ENCODE measurements at places on chromosomes 1 and 21.
A peak's percentile ranks its signal among the peaks of the same experiment; 100 is the strongest.

DNA sequence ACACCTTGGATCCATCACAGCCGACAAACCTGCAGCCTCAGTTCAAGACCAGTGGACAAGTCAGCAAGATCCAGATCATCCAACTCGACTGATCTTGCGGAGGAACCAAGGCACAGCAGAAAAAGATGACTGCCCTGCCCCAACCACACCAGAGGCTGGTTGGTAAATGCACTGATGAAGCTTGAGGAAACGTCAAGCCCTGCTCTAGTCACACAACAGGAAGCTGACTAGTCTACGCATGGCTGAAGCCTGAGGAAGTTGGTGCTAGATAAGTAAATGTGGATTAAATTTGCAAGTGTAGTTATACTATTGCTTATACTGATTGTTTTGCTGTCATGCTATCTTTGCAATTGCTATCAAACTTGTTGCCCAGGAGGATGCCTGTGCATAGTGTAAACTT lies 89.0 kb downstream of the LIPI start:
- no peak for DNase-seq

- DNase-seq = no peak
Measured at GRCh38 chr1:164518692-164519332, 40.2 kb upstream of the PBX1 start.

DNA sequence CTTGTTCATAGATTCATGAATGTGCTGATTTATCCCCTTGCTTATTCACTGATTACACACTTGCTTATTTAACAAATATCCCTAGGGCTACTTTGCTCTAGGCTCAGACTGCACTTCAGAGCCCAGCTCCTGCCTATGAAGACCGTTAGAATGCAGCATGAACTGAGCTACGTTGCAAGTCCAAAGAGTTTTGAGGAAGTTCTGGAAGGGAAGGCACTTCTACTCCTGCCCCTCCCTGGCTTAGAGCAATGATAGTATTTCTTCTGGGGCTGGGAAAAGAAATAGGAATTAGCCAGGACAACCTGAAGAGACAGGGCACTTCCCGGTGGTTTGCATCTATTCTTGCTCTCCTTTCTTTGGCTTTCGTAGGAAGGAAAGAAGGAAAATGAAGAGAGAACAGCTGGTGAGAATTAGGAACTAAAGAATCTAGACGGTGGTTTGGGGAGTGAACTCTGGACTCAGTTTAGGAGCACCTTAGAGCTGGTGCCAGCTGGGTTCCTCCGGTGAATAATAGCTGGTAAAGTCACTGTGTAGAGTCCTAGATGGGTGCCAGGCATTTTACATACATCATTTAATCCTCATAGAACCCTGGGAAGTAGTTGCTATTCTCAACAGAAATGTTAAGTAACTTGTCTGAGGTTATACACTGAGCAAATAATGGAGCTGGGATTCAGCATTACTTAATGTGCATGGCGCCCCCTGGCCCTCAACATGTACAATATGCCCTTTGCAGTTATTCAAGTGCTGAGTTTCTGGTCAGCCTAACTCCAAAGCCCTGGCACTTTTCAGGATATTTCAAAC lies 65.9 kb downstream of the NDUFS5 start:
- peak; percentile 59 for DNase-seq

DNA sequence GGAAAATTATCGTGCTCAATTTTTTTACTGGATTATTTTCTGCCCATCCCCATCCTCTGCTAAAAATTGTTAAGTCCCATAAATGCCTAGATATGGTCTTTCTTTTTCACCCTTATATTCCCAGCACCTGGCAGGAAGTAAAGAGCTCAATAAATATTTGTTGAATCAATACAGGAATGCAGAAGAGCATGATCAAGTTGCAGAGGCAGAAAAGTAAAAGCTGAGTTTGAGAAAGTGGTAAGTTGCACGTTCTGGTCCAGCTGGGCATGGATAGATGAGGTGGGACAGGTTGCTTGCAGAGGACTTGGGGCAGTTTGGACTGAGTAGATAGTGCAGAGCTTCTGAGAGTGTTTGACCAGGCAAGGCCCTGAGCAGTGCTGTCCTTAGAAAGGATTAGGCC lies 40.1 kb downstream of the ZNF281 start:
- DNase-seq = no peak

DNA sequence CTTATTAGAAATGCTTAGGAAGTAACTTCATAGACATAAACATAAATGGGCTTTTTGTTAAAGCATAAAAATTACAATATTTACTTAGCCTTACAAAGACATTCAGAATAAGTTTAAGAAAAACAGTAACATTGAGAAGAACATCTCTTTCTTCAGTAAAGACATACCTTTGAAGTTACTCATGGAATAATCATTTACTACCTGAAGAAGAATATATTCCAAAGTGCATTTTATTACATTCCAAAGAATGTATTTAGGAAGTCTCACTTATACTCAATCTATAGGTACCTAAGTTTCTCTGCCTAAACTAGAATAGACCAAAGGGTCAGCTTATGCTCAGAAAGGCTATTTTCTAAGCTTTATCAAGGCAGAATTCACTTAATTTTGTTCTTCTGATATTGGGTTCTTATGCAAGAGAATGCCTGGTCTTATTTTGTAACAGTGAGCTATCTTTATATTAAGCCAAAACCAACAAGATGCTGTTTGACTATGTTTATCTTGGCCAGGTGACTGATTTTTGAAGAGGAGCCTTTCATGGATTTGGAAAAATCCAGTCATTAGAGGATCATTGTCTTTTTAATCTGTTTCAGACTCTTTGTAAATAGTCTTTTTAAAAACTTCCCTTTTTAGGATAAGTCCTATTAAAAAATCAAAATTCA lies 110.1 kb downstream of the OLFML2B start:
- no peak for DNase-seq

- DNase-seq = no peak
Measured at GRCh38 chr1:178438432-178438831, 58.3 kb downstream of the CLEC20A start.

DNA sequence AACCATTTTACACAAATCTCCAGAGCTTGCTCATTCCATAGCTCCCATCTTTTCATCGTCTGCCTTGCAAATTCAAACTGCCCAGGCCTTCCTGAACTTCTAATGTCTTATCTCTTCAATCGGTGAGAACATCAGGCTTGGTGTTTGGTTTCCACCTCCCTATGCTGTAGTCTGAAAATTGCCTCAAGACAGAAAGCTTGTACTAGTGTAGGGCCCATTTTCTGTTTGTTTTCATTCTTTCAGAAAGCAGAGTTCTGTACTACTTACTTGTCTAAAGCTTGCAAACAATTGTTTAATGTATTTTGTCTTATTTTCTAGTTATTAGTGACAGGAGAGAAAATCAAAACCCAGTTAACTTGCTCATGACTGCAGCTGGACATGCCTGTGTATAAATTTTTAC lies 16.8 kb downstream of the HOOK1 start:
- no peak for DNase-seq

DNA sequence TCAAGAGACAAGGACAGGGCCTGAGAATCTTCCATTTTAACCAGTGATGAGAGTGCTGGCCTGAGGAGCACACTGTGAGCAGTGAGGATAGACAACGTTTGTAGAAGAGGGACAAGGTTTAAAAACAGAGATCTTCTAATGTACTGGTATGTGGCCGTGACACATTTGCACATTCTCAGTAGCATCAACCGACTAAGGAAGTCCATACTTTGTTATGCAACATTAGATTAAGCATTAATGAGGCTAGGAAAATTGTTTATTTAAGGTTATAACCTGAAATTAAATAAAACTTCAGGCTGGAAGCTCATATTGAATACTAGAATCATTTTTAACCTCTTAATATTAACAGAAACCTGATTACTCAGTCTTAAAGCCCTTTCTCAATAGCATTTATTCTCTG lies 99.0 kb downstream of the SLC45A1 start:
- no peak for DNase-seq

DNA sequence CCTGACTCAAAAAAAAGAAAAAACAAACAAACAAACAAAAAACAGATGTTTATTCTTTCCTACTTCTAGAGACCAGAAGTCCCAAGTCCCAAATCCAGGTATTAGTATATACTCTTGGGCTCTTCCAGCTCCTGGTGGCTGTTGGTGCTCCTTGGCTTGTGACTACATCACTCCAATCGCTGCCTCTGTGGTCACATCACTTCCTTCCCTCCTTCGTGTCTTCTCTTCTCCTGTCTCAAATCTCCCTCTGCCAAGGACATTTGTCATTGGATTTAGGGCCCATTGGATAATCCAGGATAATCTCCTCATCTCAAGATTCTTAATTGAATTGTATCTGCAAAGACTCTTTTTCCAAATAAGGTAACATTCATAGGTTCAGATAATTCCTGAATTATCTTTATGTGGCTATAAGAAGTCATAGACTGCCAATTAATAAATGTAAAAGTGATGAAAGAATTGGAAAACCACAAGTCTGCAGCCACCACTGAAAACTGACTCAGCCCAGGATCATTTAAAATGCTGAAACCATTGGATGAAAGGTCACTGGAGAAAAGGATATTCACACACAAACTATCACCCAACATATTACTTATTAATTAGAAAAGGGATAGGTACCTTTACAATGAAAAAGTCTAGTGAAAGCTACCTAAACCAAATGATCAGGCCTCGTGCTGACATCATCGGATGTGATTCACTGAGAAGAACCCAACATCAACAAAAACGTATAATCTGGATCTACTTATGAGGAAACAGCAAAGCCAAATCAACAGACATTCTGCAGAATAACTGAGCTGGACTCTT lies 67.1 kb downstream of the ZNF281 start:
- no peak for DNase-seq

DNA sequence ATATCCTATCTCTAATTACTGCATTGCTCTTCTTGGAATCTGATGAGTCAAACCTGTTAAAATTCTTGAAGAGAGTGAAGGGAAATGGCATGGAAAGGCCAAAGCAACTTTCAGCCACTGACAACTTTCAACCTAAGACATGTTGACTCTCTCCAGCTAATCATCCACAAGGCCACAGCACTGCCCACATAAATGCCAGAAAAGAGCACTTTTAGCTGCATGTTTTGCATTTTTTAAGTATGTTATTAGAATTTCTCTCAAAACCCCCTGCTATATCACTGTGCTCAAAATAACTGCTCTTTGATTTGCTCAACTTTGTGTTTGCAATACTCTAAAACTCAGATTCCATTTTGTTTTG lies 352.5 kb downstream of the ADGRL2 start:
- DNase-seq = no peak

GRCh38 chr21:31308584-31308983 lies 35.5 kb downstream of the TIAM1 start:
- DNase-seq = no peak

DNA sequence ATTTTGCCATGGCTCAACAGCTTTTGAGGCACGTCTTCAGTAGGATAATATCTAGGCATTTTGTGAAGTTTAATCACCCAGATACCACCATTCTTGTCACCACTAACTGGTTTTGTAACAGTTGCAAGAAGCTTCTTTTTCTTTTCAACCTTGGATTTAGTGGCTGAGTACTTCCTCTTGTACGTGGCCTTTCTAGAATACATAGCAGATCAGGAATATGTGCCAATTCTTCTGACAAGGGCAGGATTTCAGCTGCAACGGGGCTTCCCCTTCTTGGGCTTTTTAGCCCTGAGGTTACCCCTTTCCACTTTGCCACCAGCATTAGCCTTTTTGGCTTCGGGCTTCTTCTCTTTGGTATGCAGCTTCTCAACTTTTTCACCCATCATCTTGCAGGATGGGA lies 79.3 kb upstream of the WARS2 start:
- DNase-seq = no peak

- DNase-seq = no peak
Measured at GRCh38 chr1:17084787-17085186, 31.0 kb upstream of the SDHB start.

GRCh38 chr1:248752161-248753028 lies 3.2 kb downstream of the LYPD8 start:
- DNase-seq = no peak

DNA sequence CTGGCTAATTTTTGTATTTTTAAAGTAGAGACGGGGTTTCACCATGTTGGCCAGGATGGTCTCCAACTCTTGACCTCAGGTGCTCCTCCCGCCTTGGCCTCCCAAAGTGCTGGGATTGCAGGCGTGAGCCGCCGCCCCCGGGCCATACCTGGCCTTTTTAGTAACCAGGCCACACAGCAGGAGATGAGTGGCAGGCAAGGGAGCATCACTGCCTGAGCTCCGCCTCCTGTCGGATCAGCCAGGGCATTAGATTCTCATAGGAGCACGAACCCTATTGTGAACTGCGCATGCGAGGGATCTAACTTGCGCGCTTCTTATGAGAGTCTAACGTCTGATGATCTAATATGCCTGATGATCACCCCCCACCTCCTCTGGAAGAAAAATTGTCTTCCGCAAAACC lies 308.7 kb upstream of the PRMT6 start:
- no peak for DNase-seq

DNA sequence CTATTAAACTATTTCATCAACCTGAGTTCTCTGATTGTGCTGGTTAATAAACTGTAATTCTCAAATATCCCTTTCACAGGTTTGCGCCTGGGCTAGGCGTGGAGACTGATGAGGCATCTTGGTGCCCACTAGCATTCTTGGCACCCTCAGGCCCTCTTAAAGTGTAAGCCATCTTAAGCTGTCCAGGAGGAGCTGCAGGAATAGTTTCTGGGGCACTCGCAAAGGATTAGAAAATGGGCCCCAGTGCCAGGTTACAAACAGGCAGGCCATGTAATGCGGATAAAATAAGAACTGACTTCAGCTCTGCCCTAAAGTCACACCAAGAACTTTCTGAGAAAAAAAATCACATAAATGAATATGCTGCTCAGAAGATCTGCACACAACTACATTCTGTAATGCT lies 1.1 kb downstream of the CASQ2 start:
- DNase-seq = no peak

DNA sequence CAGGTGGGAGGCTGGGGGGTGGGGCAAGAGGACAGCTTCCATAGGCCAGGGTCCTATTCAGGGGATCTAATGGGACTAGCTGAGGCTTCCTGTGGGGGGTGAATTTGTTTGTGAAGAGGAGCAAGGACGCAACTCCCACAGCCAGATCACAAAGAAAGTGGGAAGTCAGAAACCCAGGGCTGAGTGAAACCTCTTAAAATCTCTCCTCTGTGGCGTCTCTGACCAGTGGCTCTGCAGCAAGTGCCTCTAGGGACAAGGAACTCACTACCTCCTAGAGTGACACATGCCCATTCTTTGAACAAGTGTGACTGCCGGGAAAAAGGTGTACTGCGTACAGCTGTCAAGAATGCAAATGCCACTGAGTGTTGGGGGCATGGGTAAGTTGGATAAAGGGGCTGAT lies 187.9 kb downstream of the HIVEP3 start:
- no peak for DNase-seq

GRCh38 chr1:205493241-205494085 lies 11.0 kb upstream of the CDK18 start:
- no peak for DNase-seq

DNA sequence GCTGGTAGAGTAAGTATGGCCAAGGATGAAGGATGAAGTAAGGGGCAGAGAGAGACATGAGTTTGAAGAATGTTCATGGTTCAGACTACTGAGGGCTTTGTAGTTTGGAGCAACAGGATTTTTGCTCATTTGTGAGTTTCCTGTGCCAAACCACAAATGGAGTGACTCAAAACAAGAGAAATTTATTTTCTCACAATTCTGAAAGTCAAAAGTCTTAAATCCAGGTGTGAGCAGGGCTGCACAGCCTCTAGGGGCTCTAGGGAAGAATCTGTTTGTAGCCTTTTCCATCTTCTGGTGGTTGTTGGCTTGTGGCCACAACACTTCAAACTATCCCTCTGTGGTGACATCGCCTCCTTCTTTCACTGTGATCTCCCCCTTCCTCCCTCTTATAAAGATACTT lies 58.9 kb downstream of the RHOU start:
- DNase-seq = no peak
